NCI-H526 (cell line): ENCODE measurements at places on chromosomes 3 and 15.

DNA sequence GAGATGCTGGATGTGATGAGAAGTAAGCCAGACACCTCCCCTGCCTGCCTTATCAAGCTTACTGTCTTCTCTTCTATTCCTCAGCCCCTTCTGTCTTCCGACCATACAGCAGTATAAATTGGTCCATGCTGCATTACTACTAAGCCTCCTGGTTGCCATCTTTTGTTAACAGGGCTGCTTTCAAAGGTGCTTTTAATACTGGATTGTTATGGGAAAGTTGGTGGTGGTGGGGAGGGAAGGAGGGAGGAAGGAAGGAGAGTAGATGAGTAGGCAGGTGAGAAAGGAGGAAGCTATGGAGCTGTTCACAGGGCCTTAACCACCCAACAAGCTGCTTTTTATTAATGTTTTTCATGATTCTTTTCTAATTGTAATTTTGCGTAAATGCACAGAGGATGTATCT lies 114.9 kb downstream of the SLC25A26 start:
- DNase-seq = no peak

DNA sequence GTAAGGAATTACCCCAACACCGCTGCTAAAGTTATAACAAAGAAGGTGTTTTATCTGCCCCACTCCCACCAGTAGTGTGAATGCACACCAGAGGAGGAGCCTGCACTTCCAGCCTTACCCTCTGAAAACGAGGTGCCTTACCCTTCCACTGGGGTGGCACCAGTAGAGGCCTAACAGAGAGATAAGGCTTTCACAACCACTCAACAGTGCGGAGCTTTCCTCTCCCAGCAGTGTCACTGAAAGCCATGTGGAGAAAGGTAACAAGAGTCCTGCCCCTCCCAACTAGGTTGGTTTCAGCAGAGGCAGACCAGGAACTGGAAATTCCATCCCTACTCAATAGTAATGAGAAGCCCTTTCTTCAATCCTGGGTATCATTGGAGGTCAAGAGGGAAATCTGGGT lies 539.2 kb downstream of the VGLL3 start:
- no peak for DNase-seq

DNA sequence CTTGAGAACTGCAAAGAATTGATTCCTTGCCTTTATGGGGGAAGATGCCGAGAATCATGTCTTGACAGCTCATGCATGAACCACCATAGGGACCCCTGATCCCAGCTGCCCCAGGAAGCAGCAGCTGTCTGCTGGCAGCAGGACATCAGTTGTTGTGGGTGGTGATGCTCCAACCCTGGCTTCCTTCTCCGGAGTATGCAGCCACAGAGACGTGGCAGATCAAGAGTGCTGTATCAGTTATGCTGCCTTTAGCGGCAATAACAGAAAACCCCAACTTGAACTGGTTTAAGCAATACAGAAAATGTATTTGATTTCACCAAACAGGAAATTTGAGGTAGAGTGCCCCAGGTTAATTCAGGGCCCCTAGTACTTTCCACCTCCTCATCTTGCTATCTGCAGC lies 92.2 kb upstream of the TNFAIP8L3 start:
- no peak for DNase-seq

GRCh38 chr15:38829086-38829485 lies 264.5 kb upstream of the RASGRP1 start:
- no peak for DNase-seq

GRCh38 chr3:126108676-126109050 lies 24.7 kb upstream of the SLC41A3 start:
- no peak for DNase-seq

GRCh38 chr15:62569460-62570404 lies 404.6 kb upstream of the C2CD4B start:
- DNase-seq = peak; percentile 96

DNA sequence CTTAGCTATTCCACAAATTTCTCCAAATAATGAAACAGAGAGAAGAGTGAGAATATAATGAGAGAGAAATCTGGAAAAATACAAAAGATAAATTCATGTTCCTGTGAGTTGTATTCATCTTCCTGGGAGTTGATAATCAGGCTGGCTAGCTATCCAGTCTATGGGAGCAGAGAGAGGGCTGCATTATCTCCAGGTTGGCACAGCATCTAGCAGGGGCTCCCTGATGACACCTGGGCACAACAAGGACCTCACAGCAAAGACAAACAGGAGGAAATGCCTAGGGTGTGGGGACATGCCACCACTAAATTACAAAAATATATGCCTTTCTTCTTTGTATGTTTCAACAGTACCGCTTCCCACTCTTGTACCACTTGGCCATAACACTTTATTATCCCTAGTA lies 1.9 kb downstream of the EHD4 start:
- no peak for DNase-seq

DNA sequence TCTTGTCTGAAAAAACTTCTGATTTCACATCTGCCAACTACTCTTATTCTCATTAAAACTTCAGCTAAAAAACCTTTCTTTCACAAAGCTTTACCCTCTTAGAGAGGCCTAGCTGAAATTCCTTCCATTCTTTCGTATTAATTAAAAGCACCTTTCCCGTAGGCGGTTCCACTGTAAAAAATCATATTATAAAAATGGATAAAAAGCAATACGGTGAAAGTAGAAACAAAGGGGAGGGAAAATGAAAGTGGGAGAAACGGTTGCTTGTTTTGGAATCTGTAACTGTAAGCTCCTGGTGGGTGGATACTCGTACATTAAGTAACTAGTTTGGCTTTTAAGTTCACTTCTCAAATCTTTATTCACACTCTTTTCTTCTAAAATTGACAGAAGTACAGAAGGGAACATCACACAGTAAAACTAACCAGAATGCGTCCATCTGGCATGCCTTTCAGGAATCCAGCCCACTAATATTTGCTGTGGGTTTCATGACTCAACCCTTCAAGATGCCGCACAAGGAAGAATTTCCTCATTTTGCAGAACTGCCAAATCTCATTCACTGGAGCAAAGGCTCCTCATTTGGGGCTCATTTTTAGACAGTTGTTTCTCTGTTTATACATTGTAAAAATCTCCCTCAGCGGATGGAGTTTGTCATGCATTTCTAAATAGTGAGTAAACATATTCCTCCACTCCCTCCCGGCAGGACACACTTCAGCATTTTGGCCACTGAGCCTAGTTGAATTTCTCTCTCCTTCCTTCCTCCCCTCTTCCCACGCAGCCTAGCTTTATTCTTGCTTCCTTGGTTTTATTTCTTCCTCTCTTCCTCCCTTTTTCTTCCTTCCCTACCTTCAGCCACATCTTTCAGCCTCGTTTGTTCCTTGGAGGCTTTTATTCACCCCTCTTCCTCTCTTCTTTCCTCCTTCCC lies 419.5 kb upstream of the NAALADL2 start:
- DNase-seq = no peak

DNA sequence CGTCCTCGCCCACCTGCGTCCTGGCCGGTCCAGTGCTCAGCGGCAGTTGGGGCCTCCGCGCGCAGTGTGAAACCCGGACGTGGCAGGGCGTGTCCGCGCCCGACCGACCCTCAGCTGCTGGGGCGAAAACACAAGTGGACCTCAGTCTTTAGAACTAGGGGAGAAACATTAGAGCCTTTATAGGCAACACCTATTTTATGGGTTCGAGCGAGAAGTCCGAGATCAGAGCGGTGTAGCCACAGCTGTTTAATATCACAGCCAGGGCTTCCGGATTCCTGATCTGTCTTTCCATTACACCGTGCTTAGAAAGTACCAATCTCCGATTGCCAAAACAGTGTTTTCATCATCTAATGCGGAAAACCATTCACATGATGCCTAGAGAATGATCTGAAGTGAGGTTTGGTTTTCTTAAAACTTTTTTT lies 506 bp downstream of the RAD51 start:
- DNase-seq = peak; percentile 54

DNA sequence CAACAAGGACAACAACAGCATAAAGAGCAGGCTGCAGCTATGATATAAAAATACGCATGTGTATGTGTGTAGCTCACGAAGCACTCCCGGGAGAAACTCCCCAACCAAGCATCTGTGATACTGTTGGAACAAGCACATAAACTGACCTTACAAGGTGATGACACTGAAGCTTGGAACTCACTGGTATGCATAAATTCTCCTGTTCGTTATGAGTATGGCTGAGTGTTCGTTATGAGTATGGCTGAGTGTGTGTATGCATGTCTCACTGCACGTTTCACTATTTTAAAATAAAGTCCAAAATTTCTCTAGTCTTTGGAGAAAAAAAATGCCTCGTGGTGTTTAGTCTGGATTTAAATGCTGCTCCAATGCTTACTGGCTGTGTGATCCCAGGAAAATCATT lies 256.8 kb downstream of the RORA start:
- no peak for DNase-seq

- DNase-seq = no peak
These were observed 8.2 kb upstream of the SENP7 start for GRCh38 chr3:101521211-101521701.

- DNase-seq = no peak
These were observed 45.3 kb downstream of the CAPN3 start for GRCh38 chr15:42404461-42405235.

GRCh38 chr15:57567891-57568290 lies 23.8 kb upstream of the MYZAP start:
- no peak for DNase-seq

DNA sequence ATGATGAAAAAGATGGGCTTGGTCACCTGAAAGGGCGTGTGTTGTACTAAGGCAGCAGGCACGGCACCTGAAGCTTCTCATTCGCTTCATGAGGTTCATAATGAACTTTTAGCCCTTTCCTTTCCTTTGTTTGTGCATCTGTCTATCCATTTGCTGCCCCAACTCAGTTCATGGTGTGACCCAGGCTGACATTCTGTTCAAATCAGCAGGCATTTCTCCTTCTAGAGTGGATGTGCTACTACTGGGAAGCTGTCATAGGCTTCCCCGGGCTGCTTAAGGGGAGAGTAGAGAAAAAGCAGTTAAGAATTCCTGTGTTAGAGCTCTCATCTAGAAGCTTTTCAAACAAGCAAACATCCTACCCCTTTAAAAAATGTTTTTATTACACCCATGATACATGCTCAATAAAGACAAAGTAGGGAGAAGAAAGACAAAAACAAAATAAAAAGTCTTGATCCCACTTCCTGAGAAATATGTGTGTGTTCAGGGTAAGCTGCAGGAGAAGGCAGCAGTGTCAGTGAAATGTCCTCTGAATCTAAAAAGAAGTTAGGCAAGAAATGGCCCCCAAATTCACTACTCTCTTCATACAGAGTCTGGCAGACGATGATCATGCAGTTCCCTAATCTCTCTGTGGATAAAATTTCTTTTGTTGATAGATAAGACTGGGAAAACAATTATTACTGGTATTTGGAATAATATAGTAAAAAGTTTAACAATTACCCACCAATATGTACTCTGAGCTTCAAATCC lies 136.9 kb upstream of the PFN2 start:
- no peak for DNase-seq

- no peak for DNase-seq
These were observed 72.4 kb downstream of the LDHAL6B start for GRCh38 chr15:59279023-59279422.

DNA sequence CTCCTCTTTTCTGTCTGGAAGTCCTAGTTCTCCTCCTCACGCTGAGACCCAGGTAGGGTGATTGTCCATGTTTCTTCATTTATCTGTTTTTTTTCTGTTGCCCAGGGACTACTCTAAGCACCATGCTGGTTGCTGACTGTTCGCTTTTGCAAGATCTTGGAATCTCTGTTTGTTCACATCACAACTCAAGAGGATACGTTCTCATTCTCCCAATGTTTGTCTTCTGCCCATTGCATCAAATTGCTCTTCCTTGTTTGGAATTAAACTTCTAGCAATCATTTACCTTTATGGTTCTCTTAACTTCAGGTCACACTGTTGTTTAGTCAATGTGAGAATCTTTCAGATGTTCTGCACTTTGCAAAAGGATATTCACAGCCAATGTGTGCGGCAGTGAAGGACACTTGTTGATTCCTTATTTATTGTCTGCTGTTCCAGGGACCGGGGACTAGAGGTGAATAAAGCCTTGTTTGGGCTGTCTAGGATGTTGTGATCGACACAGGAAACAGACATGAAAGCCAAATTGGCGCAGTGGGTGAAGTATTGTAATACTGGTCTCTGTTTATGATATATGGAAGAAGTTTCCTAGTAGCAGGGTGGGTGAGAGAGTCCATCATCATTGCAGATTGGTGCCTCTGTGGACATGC lies 24.5 kb downstream of the LPP start:
- DNase-seq = no peak

DNA sequence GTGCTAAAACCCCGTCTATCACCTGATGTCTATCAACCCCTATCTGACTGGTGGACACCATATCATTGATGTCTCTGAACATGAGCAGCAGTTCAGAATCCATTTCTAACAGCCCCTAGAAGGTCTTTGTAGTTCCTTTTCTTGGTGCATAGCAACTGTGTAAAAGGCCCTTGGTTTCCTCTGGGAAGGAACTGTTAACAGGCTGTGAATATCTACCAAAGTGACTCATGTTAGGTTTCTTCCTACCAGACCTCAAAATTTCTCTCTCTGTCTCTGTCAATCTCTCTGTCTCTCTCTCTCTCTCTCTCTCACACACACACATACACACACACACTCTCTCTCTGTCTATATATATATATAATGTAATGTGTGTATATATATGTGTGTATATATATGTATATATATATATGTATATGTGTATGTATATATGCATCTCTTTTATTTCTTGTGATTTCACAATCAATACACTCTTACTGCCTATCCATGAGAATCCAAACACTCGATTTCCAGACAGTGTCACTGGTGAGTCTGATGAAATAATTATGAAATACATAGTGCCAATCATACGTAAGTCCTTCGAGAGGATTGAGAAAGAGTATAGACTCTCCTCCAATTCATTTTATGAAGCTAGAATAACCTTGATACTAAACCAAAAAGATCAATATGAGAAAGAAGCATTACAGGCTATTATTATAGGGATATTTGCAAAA lies 335.9 kb upstream of the SLCO3A1 start:
- DNase-seq = no peak

DNA sequence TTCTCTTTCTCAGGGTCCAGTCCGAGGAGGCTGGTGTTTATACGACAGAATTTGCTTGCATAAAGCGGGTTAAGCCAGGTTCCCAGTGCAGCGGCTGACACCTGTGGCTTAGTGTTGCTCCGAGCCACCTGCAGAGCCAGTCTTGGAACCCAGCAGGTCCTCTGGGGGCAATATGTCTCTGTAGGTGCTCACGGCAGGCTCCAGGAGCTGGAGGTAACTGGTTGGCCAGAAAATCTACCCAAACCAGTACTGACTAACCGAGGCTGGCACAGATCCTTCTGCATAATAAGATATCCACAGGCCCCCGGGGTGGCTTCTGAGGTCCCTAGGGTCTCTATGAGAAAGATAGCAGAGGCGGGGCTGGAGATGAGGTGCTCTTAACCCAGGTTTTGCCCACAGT lies 3.2 kb downstream of the MGLL start:
- peak; percentile 57 for DNase-seq

GRCh38 chr3:71461749-71462483 lies 121.6 kb downstream of the FOXP1 start:
- no peak for DNase-seq
